ENCODE measurements at places on chromosomes 5 and 9.

DNA sequence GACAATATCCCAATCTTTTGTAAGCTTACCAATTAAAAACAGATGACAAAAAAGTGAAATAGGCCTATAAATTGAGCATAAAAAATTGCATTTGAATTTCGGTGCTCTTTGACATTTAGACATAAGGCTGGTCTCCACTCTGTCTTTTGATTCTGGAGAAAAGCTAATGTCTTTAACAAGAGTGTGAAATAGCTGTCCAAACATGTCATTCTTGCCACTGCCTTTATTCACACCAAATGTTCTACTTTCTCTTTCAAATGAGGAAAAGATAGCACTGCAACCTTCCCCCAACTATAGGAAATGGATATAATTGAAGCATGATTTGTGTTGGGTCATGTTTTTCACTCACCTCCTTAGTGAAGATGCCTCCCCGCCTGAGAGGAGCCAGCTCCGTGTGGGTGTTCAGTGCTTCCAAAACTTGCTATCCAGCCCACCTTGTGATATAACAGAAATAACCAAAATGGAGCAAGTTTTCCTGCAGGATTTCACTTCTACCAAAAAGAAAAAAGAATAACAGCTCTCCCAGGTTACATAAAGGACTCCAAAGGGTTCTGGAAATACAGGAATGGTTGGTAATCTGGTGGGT lies 55.2 kb upstream of the STK32A start:
- no peak for DNase-seq

GRCh38 chr5:169862391-169862811 lies 117.9 kb downstream of the INSYN2B start:
- DNase-seq = no peak

DNA sequence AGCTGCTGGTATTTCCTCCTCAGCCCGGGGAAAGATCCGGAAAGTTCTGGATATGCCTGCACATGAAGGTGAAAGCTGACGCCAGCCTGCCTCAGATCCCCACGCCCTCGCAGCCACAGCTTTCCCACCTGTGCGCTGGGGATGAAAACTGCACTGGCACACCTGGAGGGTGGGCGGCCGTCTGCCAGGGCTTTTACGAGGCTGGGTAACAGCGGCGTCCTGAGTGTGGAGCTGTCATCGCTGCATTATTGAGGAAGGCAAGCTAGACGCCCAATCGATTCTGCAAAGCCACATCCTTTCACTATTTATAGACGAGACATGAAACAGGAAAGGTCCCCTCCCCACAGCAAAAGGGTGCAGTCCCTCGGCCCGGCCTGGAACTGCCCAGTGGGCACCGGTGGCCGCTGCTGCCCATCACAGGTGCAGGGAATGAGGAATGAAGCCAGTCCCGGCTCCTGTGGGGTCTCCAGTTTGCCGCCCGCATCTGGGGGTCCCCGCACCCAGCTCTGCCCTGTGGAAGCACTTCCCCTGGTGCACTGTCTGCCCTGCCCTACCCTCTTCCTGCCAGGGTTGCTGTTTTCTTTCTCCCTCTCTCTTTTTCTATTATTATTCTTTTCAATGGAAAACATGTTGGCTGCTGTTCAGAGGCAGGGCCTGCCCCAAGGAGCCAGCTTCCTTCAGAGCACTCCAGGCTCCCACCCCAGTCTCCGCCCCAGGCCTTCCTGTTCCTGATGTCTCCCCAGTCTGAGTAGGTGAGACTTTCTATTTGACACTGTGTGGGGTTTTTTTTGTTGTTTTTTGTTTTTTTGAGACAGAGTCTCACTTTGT lies 7.0 kb downstream of the NOTCH1 start:
- DNase-seq = no peak

DNA sequence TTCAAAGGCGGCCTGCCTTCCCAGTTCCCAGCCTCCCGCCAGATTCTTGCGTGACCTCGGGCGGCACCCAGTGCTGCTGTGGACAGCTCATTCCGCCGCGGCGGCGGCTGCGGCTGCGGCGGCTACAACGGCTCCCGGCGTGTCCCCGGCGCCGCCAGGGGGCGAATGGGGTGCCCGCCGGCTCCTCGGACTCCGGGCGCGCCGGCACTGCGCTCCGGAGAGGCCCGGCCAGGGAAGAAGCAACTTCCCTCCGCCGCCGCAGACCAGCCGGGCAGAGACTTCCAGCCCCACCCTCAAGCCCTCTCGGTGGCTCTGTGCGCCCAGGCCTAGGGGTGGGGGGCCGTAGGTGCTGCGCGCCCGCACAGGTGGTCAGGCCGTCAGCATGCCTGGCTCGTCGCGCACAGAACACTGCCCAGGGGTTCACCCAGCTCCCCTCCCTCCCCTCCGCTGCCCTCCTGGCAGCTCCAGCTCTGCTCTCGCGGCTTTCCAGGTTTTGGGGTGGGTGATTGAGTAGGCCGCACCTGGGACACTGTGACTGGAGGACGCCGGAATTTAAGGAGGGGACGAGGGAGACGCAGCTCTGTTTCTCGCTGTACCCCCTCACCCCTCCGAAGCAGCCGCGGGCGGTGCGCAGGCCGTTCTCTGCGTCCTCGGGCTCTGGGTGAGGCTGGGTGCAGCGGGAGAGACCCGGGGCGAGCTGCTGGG lies 20.2 kb downstream of the IGIP start:
- peak; percentile 44 for DNase-seq
